ENCODE measurements at places on chromosomes 2 and 18.
A peak's percentile ranks its signal among the peaks of the same experiment; 100 is the strongest.

GRCh38 chr2:56834686-56835085, 650.9 kb downstream of the CCDC85A start:
- DNase-seq: no peak

- DNase-seq: no peak
These were observed 31.3 kb downstream of the SPEG start for GRCh38 chr2:219465659-219466561.

DNA sequence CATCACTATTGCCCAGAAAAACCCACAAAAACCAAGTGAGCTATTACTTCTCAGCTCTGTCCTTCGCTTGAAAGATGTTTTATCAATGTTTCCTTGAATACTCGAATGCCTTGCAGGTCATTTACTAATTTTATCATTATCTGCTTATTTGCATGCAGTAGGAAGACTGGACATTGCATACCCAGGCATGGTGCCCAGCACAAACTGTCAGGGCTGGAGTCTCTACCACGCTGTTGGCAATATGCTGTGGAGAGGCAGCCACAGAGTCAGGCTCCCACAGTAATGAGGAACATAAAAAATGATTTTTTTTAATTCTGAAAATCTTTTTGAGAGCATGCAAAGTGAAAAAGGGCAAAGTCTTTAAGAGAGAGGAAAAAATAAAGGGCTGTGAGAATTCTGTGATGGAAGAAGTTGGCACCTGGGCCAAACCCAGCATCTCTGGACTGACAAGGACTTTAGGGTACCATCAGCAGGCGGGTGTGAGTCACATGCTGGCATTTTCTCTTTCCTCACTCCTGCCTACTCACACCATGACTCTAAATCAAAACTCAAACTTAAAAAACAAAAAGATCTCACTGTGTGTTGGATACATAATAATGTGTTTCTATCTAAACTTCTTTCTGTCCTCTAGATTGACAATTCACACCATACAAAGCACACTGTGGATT, 709.8 kb upstream of the FANCL start:
- no peak for DNase-seq

- no peak for DNase-seq
These were observed 101.7 kb downstream of the AGAP1 start for GRCh38 chr2:235595422-235596010.

DNA sequence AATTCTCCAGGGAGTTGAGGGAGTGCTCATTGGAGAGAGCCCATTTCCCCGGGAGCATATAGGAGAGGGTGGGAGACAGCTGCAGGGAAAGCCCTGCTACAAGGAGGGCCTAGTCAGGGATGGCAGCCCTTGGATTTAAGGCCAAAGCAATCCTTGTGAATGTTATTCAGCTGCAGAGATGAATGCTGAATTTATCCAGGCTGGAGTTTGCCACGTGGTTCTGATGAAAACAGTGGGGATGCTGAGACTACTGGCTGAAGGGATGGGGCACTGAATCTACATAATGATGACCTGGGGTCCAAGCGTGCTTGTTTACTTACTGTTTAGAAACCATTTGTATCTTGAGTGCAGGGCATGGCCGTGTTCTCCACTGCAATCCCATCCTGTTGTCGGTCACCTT, 35.6 kb upstream of the RNF149 start:
- DNase-seq: no peak

- DNase-seq: no peak
These were observed 128.8 kb downstream of the KCNJ3 start for GRCh38 chr2:154827286-154827685.

- peak; percentile 51 for DNase-seq
These were observed 26.2 kb downstream of the MMADHC start for GRCh38 chr2:149561309-149561926.

DNA sequence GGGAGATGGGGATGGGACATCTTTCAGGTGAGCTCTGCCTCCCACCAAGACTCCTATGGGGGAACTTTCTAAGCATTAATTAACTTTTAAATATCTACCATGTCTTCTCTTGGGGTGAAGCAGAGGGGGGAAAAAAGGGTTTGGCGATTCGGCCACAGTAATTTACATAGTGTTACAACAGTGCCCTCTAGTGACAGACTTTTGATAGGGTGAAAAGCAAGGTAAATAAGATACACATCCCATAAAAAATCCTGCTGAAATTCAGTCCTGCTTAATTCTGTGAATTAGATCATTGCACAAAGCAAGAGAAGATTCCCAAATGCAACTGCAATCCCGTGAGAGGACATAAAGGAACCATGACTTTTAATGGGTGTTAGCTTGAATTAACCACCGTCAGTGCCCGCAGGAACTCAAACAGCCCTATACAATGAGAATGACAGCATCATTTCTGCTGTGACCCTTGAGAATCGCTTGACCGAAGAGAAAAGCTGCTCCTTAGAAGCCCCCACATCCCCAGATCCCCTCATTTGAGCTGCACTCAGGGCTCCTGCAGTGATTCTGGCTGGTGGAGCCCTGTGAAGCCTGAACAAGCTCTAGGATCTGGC, 32.8 kb downstream of the FAM124B start:
- peak; percentile 41 for DNase-seq

- DNase-seq: peak; percentile 45
These were observed 43.5 kb downstream of the FBLN7 start for GRCh38 chr2:112181571-112182290.

GRCh38 chr2:148810081-148810480, 64.9 kb upstream of the KIF5C start:
- no peak for DNase-seq

DNA sequence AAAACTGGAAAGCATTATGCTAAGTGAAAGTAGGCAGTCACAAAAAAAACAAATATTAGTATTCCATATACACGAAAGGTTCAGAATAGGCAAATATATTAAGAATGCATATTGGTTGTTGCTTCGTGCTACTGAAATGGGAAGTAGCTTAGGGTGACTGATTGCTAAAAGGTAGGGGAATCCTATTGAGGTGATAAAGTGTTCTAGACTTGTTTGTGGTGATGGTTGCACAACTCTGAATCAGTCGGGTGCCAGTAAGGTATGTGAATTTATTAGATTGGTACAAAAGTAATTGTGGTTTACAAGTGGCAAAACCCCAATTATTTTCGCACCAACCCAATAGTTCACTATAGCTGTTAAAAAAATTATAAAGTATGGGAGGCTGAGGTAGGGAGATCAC, 20.7 kb downstream of the USP34 start:
- DNase-seq: no peak

DNA sequence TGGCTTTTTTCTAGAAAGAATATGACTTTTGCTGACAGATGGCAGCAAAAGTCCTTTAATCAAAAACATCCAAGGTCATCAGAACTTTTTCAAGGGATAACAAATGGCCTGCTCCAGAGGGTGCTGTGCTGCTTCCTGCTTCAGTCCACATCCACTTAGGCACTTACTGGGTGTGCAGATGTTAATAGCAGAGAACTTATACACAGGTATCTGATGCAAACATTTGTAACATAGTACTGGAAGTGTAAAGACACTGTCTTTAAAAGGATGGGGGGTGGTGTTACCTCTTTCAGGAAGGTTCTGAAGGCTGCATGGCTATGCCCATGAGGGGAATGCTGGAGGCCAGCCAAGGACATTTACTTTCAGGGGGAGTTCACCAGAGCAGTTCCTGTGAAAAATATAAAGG, 5.5 kb downstream of the HOXD8 start:
- DNase-seq: no peak

DNA sequence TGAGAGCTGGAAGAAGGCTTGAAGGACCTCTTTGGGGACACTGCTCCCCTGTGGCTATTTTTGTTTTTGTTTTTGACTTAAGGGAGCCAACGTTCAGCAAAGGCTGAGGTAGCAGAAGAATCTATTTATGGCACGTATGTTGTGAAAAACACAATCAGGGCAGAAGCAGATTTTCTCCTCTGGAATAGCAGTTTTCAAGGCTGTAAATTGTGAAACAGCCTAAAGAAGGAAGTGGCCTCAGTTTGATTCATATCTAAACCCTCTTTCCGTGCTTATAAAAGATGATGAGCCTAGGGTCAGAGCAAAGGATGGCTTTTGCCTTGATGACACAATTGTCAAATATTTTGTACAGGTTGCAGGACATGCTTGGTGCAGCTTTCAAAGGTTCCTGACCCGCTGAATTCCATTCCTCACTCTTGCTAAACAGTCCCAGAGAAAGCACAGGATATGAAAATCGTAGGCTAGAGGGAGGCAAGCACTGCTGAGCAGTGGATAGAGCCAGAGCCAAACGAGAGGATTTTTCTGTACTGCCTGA, 106.2 kb upstream of the DLX2 start:
- no peak for DNase-seq

DNA sequence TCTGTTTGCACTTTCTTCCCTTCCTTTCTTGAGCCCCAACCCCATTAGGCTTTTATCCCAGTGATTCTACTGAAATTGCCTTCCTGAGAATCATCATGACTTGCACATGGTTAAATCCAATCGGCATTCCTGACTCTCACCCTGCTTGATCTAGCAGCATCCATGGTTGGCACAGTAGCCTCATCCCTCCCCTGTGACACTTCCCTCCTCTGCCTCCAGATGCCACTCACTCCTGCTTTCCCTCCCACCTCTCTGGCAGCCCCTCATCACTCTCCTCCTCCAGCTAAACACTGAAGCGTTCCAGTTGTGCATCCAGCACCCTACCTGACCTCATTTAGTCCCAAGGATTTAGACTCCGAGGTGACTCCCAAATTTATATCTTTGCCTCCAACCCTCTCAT, 114.7 kb downstream of the GALNT14 start:
- no peak for DNase-seq

GRCh38 chr2:236403125-236403524, 138.9 kb upstream of the ASB18 start:
- DNase-seq: no peak

- DNase-seq: no peak
These were observed 167.1 kb upstream of the TRIB2 start for GRCh38 chr2:12549641-12550040.

- no peak for DNase-seq
These were observed 142.3 kb upstream of the BOD1L2 start for GRCh38 chr18:57004366-57005121.

DNA sequence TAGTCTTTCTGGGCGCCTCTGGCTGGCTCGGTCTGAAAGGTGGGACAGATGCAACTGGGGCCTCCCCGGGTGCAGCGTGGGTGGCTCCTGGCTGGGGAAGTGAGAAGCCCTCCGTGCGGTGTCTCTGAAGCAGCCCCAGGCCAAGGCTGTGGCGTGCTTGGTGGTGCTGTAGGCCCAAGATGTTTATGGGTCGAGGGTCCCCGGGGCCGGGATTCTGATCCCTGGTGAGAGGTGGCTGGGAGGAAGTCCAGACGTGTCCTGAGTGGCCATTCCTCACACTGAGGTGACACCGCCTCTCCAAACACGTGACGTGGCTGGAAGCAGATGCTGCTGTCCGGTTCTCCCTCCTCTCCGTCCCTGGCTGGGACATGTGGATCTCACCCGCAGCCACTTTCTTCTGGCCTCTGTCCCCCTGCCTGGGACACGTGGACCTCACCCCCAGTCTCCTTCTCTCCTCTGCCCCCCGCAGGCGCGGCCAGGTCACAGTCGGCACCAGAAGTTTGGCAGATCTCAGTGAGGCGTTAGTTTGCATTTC, 12.6 kb downstream of the RTP5 start:
- peak; percentile 24 for DNase-seq

- no peak for DNase-seq
These were observed 17.5 kb upstream of the KANSL1L start for GRCh38 chr2:210188755-210189154.

GRCh38 chr18:23159344-23159743, 24.1 kb downstream of the CABLES1 start:
- DNase-seq: no peak

GRCh38 chr2:150101947-150102346, 385.5 kb downstream of the RND3 start:
- no peak for DNase-seq

GRCh38 chr2:226832061-226832460, 3.8 kb upstream of the RHBDD1 start:
- DNase-seq: no peak

DNA sequence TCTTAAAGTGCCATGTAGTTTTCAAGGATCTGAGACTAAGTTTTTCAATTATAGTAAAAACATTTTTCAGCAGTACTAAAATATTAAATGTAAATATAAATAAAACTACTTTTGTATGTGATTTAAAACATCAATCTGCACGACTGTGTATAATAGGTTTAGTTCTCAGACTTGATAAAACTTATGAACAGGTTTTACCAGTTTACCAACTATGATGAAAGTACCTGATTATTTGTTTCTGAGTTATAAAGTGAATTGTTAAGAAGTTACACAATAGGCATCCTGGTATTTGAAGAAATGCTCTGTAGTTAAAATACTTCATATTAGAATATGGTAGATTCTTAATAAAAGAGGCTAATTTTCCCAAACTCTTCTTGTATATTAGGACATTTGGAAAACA, 14.8 kb downstream of the RELCH start:
- no peak for DNase-seq

GRCh38 chr2:111995148-111995547, 59.9 kb upstream of the TMEM87B start:
- DNase-seq: no peak

- DNase-seq: peak; percentile 32
These were observed 139.6 kb upstream of the PELI1 start for GRCh38 chr2:64283641-64284361.

- no peak for DNase-seq
These were observed 6.5 kb downstream of the MAP4K4 start for GRCh38 chr2:101704046-101704466.

DNA sequence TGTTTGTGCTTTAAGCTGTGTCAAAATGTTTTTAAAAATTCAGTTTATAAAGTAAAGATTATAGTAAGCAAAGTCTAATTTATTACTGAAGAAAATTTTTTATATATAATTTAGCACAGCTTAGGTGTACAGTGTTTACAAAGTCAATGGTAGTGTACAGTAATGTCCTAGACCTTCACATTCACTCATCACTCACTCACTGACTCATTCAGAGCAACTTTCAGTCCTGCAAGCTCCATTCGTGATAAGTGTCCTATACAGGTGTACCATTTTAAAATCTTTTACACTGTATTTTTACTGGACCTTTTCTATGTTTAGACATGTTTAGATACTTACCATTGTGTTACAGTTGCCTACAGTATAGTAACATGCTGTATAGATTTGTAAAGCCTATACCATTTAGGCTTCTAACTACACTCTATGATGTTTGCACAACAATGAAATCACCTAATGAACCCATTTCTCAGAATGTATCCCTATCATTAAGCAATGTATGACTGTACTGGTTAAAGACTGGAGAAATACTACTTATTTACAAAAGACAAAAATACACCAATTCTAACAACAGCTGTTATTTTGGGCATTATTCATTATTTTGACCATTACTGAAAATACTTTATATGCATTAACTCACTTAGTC, 95.1 kb downstream of the STRN start:
- DNase-seq: no peak

- DNase-seq: no peak
These were observed 27.2 kb downstream of the KDM3A start for GRCh38 chr2:86468162-86469033.

- DNase-seq: no peak
These were observed 188.1 kb downstream of the CAMKMT start for GRCh38 chr2:44549856-44550255.

DNA sequence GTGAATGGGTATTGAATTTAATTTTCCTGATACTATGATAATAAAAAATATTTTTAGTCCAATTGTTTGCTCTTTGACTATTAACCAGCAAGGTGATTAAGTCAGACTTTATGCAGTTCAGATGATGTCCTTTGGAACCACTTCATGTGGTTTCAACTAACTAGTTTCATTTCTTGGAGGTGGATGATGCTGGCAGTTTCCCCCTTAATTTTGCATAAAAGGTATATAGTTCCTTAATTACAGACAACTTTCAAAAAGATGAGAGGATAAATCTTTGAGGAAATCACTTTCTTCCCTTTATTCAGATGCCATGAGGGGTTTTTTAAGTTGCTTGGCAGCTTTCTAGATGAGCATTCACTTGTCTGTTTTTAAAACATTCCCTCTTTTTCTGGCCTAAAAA, 223.1 kb downstream of the PHLPP1 start:
- no peak for DNase-seq

All from NCI-H2029 treated with DMSO at 0.1 percent for 48 hours (cell line).